Hair follicular keratinocyte (primary cell): ENCODE measurements at places on chromosomes 7 and 10. TPM values are rescaled to one million over a fixed set of nuclear protein-coding genes. Genes with fewer than 3 reads are reported as not detected.

Gene CYP3A7
- total RNA-seq = not detected in 2 replicates

Gene BPGM
- 17.4 and 24.5 TPM in 2 replicates for total RNA-seq

Gene PRTFDC1
- 4.1 and 5.4 TPM in 2 replicates for total RNA-seq

Gene INSIG1
- total RNA-seq = 141 and 196 TPM in 2 replicates

Gene COL13A1
- 3.5 and 3.7 TPM in 2 replicates for total RNA-seq

Gene CTAGE6
- total RNA-seq = not detected in 2 replicates

Gene C10orf67
- 0.34 TPM in 1 of 2 replicates, not detected in the other for total RNA-seq

Gene VWDE
- not detected in 2 replicates for total RNA-seq

Gene PILRA
- total RNA-seq = not detected in 2 replicates

Gene SFRP5
- not detected in 2 replicates for total RNA-seq

Gene GNAT3
- not detected in 2 replicates for total RNA-seq

Gene PDE6C
- not detected in 2 replicates for total RNA-seq

Gene ENTPD1
- total RNA-seq = not detected in 2 replicates

Gene SORCS3
- total RNA-seq = not detected in 2 replicates

Gene PIP
- not detected in 2 replicates for total RNA-seq

Gene GPR85
- 0.34 TPM in 1 of 2 replicates, not detected in the other for total RNA-seq
